NCI-H187 treated with DMSO at 0.1 percent for 48 hours (cell line): ENCODE measurements at places on chromosomes 11 and 22.
A peak's percentile ranks its signal among the peaks of the same experiment; 100 is the strongest.

- no peak for DNase-seq
Observed at GRCh38 chr11:109123816-109124787, 297.9 kb upstream of the C11orf87 start.

- DNase-seq: no peak
Observed at GRCh38 chr11:107962181-107962580, 33.9 kb downstream of the RAB39A start.

GRCh38 chr11:32819187-32819586, 10.5 kb upstream of the PRRG4 start:
- DNase-seq: no peak

- DNase-seq: no peak
Observed at GRCh38 chr11:76729214-76729613, 53.9 kb upstream of the TSKU start.

DNA sequence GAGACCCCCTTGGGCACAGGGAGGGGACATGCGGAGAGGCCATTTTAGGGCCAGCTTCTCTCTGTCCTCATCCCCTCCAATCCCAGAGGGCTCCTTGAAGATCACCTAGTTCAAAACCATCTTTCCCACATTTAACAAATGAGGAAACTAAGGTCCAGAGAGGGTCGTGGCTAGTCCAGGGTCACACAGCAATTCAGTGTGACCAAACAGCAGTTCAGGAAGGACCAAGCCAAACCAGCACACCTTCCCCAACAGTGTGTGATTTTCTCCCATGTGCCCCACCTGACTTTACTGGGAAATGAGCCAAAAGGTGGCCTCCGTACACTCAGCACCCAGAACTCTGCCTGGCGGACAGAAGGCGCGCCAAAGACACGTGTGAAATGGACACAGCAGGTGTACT, 51.3 kb downstream of the CACNA1I start:
- no peak for DNase-seq

GRCh38 chr11:121513807-121514206, 61.0 kb upstream of the SORL1-AS1 start:
- no peak for DNase-seq

- no peak for DNase-seq
Observed at GRCh38 chr11:72816404-72816990, 2.3 kb downstream of the ATG16L2 start.

DNA sequence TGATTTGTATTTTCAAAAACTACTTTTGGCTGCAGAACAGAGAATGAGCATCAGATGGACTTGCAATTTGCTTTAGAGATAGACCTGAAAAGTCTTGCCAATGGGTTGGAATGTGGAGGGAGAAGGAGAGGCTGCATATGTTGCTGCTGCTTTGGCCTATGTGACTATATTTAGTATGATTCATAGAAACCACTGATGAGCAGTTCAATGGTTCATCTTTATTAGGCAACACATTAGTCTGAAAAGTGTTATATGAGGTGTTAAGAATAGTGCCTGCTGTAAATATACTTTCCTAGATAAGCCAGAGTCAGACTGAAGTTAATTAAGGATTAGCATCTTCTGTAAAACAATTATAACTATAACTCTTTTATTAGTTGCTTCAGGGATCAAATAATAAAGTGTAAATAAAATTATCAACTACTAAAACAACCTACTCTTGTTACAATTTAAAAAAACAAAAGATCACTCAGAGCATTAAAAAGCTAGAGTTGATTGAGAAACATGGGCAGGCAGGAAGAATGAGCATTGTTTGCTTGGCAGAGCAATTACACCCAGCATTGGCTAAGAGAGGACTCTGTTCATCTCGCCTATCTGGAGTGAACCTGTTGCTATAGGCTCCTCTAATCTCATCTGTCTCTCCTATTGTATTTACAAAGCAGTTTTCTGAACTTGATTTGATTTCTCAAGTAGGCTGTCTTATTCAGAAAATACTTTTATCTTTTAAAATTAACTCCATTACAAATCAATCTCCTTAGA, 36.3 kb downstream of the HORMAD2 start:
- DNase-seq: no peak

DNA sequence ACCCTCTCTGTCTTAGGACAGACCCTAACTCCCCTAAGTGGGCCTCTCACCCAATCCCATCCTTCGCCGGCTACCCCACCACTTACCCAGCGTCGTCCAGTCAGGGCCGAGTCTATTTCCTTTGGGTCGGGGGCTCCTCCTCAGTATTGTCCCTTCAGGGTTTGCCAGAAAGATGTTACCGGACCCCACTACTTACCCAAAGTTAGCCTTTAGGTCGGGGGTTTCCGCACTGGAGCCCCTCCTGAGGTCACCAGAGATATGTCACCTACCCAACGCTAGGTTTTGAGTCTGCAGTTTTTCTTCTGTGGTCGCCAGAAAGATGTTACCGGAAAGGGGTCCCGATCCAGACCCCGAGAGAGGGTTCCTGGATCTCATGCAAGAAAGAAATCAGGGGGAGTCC, 17.9 kb upstream of the B4GALNT4 start:
- no peak for DNase-seq

DNA sequence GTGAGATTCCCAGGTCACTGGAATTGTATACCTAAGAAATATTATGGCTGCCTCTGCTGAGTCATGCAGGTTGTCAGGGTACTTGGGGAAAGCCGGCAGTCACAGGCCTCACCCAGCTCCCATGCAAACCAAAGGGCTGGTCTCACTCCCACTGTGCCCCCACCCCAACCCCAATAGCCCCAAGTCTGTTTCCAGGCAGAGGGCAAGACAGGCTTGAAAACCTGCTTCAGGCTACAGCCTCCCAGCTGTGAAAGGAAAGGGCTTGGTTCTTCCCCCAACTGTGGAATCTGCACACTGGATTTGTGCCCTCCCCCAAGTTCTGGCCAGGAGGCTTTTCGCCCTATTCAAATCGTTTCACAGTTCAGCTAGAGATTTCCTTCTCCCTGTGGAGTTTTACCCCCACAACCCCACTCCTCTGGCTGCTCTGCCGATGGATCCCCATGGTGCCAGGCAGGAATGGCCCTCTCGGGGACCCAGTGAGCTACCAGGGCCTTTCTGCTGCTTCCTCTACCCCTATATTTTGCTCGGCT, 37.0 kb upstream of the ABTB2 start:
- DNase-seq: no peak

DNA sequence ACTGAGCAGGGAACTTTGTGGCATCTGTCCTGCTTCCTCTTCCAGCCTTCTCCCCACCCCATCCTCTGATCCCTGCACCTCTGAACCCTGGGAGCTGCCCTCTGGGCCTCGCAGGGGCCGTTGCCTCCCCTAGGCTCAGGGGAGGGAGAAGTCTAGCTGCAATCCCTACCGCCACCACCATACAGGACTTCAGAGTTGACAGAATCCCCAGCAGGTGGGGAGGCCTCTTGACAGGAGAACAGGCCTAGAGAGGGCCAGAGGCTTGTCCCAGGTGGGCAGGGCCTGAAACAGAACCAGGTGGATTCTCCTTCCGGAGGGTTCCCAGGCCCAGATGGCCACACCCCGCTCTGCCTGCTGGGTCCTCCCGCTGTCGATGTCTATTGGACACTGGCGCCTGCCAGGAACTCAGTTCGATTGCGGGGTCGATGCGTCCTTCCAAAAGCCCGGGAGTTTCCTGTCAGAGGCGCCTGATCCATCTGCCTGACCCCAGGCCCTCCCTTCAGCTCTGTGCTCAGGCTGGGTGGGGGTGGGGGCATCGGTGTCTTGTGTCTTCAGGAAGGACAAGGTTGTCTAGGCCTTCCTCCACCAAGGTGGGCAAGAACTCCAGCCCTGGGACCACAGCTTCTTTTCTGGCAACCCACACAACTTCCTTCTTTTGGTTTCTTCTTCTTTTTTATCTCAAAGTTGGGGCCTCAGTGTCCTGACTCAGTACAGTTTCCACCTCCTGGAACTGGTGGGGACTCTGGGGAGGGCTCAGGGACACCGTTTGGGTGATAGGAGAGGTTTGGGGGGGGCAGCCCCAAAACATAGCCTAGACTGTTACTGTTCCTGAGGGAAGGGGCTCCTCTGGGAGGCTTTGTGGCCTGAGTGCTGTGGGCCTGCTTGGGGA, 6.4 kb downstream of the STARD10 start:
- peak; percentile 86 for DNase-seq

- no peak for DNase-seq
Observed at GRCh38 chr22:39925909-39926679, 25.2 kb downstream of the GRAP2 start.
